ENCODE measurements at places on chromosomes 16 and 17. TPM values are rescaled to one million over a fixed set of nuclear protein-coding genes. Genes with fewer than 3 reads are reported as not detected.

DNA sequence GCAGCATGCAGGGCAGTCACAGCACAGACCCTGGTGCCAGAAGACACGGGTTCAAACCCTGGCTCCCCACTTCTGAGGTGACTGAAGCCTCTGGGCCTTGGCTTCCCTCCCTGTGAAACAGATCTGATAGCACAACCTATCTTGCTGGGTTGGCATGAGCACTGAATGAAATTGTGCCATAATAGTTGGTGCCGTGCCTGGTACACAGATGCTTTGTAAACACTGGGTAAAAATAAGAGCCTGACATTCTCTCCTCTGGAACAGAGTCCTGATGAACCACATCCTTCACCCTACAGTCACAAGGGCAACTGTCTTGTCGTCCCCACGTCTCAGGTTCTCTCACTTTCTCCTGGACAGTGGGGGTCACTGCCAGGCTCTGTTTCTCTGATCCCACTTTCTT is 35.7 kb downstream of the NOS2 start:
- no peak for DNase-seq

DNA sequence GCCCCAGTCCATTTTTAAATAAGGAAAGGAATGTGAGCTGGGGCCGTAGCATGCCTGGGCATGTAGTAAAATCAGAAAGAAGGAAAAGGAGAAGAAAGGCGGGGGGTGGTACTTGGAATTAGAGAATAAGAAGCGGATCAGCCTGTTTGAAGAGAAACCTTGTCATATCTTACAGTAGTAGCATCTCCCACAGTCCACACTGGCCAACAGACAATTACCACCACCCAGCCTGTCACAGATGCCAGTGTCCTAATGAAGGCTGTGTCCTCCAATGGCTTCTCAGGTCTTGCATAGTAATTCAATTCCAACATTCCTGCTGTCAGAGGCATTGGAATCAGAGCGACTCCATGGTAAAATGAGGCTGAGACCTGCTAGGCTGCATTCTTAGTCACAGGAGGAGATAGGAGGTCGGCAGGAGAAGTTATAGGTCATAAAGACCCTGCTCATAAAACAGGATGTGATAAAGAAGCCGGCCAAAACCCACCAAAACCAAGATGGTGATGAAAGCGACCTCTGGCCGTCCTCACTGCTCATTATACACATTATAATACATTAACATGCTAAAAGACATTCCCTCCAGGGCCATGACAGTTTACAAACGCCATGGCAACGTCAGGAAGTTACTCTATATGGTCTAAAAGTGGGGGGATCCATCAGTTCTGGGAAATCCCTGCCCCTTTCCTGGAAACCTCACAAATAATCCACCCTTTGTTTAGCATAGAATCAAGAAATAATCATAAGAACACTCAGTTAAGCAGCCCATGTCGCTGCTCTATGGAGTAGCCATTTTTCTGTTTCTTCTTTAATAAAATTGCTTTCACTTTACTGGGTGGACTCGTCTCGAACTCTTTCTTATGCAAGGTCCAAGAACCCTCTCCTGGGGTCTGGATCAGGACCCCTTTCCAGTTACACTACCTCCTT is 9.6 kb upstream of the AKAP10 start:
- no peak for DNase-seq

DNA sequence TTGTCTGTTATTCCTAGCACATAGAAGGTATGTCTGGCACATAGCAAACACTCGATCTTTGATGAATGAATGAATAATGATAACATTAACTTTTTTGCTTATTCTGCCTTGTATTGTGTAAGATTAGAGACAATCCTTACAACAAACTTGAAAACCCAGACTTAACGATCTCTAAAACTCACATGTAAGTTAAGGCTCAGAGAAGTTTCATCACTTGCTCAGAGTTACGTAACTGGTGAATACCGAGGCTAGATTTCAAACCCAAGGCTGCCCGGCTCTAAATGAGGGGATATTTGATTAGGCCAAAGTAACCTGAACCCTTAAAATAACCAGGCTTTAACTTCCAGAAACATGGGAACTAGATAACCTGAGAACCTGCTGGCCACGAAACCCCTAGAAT is 22.3 kb downstream of the CAPNS2 start:
- no peak for DNase-seq

DNA sequence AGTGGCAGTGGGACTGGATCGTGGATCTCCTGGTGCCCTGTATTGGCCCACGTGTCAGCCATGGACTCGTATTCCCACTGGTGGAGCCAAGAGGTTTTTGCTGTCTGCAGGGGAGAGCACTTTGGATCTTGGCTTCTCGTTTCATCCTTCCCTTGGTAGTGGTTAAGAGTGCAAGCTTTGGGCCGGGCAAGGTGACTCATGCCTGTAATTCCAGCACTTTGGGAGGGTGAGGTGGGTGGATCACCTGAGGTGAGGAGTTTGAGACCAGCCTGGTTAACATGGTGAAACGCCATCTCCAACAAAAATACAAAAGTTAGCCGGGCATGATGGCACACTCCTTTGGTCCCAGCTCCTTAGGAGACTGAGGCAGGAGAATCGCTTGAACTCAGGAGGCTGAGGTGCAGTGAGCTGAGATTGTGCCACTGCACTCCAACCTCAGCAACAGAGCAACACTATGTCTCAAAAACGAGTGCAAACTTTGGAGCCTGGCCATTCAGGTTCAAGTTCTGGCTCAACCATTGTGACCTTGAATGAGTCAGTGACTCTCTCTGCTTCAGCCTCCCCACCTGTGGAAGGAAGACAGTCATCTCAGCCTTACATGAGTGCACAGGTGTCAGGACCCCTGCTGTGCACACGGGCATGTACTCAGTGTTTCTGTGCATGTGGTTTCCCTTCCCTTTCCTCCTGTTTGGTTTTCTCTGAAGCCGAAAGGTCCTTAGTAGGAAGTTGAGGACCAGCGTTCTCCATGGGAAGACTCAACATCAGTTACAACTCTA is 57.4 kb downstream of the PLCG2 start:
- DNase-seq = no peak

DNA sequence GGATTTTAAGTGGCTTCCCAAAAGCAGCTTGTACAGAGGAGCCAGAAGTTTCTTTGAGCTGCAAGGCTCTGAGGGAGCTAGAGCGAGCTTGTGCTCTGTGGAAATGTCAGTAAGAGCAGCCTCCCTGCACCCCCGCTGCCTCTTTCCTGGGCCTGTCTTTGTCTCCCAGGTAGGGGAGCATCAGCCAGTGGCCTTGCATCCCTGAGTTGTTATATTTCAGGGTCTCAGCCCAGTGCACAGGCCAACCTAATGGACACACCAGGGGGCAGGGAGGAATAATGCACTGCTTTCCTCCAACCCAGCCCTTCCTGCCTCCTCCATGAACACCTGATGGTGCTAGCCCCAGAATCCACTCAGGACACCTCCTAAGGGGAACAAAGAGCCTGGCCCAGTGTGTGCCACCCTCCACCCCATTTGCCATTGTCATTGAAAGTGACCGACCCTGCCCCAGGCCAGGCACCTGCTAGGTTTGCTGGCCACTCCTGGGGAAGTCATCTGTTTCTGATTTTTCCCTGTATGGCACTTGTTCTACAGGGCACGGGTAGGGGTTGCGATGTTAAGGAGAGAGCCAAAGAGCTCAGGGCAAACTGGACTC is 6.3 kb downstream of the TPPP3 start:
- DNase-seq = no peak

DNA sequence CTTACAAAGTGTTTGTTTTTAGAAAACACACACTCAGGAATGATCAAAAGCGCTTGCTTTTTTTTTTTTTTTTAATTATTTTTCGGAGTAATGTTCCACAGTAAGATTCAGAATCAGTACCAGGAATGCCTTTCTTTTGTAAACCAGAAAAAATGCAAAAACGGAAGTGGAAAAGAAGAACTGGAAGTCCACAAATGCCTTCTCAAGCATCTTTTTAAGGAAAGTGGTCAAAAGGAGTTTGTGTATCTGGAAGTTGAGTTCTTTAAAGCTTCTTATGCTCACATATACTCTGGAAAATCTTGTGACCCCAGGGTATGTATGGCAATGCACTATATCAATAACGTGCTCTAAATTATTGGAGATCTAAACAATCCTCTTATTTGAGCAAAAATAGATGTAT is 126.0 kb downstream of the ABCA8 start:
- no peak for DNase-seq

- DNase-seq = no peak
Observed at GRCh38 chr16:78269256-78269655, 169.8 kb downstream of the WWOX start.

- DNase-seq = no peak
Observed at GRCh38 chr17:1713878-1714426, 3.8 kb upstream of the TLCD2 start.

DNA sequence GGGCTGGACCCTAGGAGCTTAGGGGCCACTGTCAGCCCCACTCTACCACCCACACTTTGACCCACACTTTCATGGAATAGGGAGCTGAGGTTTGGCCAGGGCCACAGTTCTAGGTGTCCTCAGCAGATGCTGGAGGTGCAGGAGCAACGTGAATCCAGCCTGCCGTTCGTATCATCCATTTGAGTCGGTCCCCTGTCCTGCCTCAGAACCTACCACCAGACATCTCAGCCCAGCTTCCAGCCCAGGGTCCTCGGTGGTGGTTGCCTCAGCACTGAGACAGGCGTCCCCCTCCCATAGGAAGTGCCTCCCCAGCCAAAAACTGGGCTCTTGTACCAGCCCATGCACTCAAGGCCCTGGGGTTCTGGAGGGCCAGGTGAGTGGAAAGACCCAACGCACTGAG is 359 bp upstream of the ITGAE start:
- no peak for DNase-seq

DNA sequence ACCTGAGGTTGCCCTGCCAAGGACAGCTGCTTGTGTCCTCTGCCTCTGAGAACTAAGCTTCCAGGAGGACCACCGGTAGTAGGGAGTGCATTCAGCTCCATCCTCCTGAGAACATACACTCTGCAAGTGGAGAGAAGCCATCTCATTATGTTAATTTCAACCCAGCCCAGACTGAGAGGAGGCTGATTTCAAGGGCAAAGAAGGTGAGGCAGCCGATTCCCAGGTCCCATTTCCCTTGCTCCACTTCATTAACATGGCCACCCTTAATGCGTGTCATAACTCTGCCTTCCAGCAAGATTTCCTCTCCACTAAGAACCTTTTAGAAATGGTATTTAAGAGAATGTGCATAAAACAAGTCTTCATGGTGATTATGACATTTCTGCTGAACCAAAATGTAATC is 72.5 kb downstream of the CDH13 start:
- DNase-seq = no peak

- DNase-seq = no peak
Observed at GRCh38 chr17:37752482-37752881, 7.6 kb upstream of the HNF1B start.

GRCh38 chr16:88688013-88688778 is 1.9 kb upstream of the SNAI3 start:
- no peak for DNase-seq

Gene GP1BA
- not detected for total RNA-seq

DNA sequence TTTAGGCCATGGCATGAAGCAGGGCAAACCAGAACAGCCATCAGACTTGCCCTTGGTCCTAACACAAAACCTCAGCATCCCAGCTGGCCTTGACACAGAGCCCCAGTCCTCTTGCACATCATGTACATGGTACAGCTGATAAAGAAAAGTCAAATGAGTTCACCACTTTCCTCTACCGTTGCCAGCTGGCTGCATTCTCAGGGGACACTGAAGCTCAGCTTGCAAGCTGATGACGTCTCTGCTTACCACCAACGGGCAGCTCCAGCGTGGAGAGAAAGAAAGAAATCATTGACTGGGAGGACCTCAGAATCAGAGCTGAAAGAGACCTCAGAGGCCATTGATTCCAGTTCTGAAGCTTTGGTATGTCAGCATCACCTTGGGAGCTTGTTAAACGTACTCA is 80.7 kb upstream of the CES5A start:
- no peak for DNase-seq

All from breast epithelium (tissue), 4 donors.